ENCODE measurements at places on chromosomes 1 and 21.
A peak's percentile ranks its signal among the peaks of the same experiment; 100 is the strongest.

GRCh38 chr21:14968821-14969220, 96.0 kb downstream of the NRIP1 start:
- no peak for DNase-seq

DNA sequence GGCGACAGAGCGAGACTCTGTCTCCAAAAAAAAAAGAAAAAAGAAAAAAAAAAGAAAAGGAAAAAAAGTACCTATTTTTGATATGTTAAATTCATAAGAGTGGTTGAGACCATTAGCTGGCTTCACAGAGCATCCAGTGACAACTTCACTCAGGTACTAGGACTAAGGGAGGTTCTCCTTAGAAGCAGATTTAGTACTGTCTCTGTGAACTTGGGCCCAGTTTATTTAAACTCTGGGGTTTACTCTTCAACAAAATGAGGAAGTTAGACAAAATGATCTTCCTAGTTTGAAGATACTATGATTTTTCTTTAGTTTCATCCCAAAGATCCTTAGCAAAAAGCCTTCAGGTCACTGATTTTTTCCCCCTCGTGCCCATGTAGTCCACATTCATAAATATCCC, 21.2 kb downstream of the MACO1 start:
- no peak for DNase-seq

DNA sequence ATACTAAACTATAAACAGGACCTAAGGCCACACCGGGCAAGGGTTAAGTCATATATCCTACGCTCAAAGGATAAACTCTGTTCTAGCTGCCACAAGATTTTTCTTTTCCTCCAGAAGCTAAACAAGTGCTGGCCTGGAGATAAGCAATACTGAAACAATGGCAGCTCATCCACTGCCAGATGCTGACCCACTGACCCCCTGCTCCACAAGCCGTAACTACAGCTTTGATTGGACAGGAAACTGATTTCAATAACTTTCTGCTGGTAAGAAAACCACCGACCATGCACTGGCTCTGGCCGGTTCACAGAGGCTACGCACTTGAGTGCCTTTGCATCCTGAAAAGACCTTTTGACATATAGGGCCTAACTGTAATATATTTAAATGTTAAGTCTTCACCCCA, 51.3 kb upstream of the PLA2G2C start:
- no peak for DNase-seq

DNA sequence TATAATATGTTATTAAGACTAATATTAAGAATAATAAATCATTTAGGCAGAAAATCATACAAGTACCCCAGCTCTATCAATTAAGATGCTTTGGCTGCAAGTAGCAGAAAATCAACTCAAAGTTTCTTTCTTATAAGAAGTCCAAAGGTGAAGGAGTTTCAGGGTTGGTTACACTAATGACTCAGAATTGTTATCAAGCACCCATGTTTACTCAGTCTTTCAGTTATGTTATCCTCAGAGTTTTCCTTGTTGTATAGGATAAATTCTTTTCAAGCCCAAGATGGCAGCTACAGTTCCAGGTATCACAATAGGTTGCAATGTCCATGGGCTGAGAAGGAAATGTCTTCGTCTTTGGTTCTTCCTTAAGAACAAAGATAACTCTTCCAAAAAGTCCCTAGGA, 163.6 kb downstream of the TNFSF18 start:
- DNase-seq = no peak

GRCh38 chr1:69662321-69662720, 94.6 kb downstream of the LRRC7 start:
- DNase-seq = no peak

- DNase-seq = no peak
Observed at GRCh38 chr1:234500269-234500668, 21.3 kb upstream of the TARBP1 start.

GRCh38 chr1:76861149-76861548, 6.1 kb upstream of the ST6GALNAC5 start:
- DNase-seq = no peak

- no peak for DNase-seq
Observed at GRCh38 chr1:59561796-59562195, 253.0 kb upstream of the HOOK1 start.

GRCh38 chr21:27298465-27298864, 331.6 kb upstream of the ADAMTS5 start:
- peak; percentile 30 for DNase-seq

GRCh38 chr1:86872086-86872485, 41.8 kb downstream of the SELENOF start:
- DNase-seq = peak; percentile 19

- no peak for DNase-seq
Observed at GRCh38 chr1:145804235-145805045, 19.5 kb downstream of the RNF115 start.

DNA sequence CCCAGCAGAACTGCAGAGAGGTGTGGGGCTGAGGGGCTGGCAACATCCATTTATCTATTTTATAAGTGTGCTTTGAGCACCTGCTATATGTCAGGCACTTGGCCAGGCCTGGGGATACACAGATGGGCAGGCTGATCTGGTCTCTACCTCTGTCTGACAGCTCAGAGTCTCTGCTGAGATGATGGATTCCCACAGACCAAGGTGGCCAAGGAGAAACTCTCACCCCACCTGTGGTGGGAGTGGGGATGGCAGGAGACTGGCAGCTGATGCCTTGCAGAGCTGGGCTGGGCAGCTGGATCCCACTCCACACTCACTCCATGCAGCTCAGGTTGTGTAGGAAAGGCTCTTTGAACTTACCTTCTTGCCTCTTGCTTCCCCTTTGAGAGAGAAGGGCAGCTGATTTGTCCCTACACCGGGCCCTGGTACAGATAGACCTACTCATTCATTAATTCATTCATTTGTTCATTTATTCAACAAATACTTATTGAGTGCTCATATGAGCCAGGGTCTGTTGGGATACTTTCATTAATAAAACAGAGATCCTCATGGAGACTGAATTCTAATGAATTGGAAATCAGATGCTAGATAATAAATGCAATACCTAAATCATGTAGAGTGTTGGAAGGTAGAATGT, 9.0 kb downstream of the ADORA1 start:
- DNase-seq = no peak

DNA sequence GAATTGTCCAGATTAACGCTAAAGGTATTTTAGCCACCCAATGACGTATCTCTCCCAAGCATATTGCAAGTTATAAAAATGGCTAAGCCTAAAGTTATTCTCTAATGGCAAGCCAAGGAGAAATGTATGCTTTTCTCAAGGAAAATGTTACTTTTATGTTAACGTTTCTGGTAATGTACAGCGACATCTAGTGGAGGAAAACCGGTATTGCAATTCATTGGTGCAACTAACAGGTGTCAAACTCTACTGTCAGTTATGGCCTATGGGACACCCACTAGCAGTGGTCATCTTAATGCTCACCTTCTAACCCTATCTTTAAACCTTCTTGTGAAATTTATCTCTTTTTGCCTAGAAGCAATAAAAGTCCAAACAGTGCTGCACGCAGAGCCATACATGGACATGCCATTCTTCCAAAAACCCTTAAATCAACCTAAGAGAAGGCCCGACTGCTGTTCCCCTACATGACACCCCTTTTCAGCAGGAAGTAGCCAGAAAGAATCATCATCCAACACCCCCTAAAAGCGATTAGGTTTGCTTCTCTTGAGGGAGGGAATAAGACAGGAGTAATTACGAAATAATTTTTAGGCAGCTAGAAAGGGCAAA, 68.7 kb upstream of the LRIF1 start:
- DNase-seq = peak; percentile 11

DNA sequence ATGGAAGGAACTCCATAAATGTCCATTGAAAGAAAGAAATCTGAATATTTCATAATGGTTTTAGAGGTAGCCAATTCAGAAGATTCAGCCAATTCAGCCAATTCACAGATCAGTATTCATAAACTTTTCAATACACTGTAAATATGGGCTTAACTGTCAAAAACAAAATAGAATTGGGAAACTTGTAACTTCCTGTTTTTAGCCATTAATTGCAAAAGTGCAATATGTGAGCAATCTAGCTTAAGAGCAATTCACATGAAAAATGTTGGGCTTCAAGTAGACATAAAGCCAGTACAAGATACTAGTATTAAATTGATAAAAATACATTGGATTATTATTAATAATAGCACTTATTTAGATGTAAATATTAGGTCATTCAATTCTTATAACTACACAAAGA, 27.5 kb upstream of the PLPPR4 start:
- DNase-seq = no peak

- DNase-seq = no peak
Observed at GRCh38 chr21:42366292-42367010, at the start of gene TFF1. TSS of gene TFF1 (minus strand) at chr21:42366535. CDS start at chr21:42366495, 40 bp downstream.

GRCh38 chr1:21022279-21023040, 154.2 kb downstream of the EIF4G3 start:
- DNase-seq = peak; percentile 96

DNA sequence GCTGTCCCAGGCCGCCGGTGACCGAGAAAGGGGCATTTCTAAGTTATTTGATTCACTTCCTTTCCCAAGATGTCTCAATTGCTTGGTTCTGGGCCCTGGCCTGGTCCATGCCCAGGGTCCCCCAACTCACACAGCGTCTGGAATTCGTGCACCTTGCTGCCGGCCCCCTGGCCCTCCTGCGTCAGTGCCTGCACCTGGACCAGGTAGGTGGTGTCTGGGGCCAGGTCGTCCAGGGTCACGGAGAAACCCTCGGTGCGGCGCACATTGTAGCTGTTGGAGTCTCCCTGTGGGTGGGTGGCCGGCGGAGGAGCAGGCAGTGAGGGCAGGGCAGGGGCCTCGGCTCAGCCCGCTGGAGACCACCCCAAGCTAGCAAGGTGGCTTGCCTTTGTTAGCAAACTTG, 21.0 kb downstream of the EPHA2 start:
- DNase-seq = no peak

GRCh38 chr1:208652296-208653160, 408.3 kb upstream of the PLXNA2 start:
- DNase-seq = peak; percentile 78

GRCh38 chr21:41280115-41280919, 36.3 kb upstream of the FAM3B start:
- DNase-seq = peak; percentile 85

GRCh38 chr21:25002676-25003075, 604.6 kb downstream of the MRPL39 start:
- DNase-seq = no peak

DNA sequence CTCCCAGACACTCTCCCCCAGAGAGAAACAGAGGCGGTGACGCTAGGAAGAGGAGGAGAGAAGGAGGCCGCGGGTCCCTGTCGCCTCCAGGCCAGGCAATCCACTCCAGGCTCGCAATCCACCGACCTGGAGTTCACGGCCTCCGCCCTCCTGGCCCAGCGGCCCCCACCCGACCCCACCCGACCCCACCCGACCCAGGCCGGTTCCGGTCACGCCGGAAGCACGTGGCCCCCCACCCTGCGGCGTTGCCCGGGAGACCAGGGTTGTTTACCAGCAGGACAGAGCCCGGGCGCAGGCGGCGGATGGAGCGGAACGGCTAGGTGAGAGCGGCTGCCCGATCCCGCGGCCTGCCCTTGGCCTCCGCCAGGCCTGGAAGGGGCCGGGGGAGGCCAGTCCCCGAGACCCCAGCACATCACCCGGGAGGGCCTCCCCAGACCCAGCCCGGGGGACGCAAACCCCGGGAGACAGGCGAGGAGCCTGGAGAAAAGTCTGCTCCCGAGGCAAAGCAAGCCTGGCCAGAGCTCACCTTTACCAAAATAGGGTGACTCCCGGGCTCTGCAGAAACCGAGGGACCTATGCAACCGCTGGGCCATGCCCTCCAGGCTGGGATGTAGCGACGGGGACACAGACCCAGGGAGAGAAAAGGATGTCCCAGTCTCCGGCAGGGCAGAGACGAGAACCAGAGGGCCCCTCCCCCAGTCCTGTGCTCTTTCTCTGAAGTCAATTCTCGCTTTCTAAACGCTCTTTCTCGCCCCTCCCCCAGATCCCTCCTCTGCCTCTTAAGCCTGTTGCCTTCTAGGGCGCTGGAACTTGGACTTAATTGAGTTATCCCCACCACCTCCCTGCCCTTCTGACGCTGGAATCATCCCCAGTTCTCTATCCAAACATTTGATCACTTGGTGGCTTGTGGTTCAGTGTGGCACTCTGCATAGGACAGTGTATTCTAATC, at the start of the genes PLA2G2C and UBXN10:
PLA2G2C (minus strand) TSS at position 685 of the 949 bp plus-strand sequence. CDS start 9,155 bp downstream, outside the sequence.
UBXN10 (plus strand) TSS at position 263 of the 949 bp plus-strand sequence. CDS start 4,466 bp downstream, outside the sequence.
- DNase-seq = no peak

DNA sequence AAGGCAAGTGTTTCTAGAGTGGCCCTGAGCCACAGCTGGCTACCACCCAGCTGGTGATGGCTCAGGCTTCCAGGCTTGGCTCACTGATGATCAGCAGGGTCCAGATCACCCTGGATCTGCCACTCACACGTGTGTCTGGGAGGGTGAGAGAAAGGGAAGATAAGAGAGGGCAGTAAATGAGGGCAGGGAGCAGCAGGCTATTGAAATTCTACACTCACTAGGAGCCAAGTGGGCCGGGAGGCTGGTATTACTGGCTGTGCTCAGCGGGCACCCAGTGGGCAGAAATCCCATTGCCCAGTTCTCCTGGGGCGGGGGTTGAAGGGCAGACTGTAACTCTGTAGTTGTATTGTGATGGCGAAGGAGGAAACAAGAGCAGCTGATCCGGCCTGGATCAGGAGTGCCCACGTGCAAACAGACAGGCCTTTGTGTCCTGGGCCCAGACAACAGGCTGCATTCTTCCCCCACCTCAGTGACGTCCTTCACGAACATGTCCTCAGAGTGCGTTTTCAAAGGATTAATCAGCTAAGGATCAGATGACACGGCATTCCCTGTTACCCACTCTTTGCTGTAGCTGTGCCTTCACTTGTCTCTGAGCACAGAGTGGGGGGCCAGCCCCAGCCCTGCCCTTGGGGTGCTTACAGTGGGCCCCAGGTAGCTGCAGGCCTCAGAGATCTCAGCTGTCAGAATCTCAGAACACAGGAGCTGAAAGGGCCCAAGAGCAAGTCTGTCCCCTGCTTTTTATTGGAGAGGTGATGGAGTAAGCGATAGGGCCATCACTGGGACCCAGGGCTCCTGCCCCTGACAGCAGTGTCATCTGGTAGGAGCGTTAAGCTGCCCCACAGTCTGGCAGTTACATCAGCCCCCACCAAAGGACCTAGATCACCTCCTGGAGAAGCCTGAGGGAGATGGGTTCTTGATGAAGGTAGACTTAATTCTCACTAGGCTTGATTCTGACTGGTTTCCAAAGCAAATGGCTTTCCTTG, 60.5 kb downstream of the ATP1A1 start:
- DNase-seq = peak; percentile 22
